Lower lobe of right lung (tissue), 2 donors: ENCODE measurements at places on chromosomes 11 and 22. TPM values are rescaled to one million over a fixed set of nuclear protein-coding genes. Genes with fewer than 3 reads are reported as not detected.

The ADORA2A gene
- 16.0 TPM for total RNA-seq

The BATF2 gene
- total RNA-seq = 8.6 TPM

The GDPD4 gene
- not detected for total RNA-seq

The KIF18A gene
- total RNA-seq = 2.4 TPM

The KDM4E gene
- total RNA-seq = not detected

The FGF3 gene
- total RNA-seq = not detected

The MS4A15 gene
- total RNA-seq = 113 TPM

- DNase-seq = no peak
- H3K36me3 ChIP-seq = no peaks in the 10 kb centered on the region
- peaks cover 13% of the 10 kb centered on the region for H3K4me1 ChIP-seq
- H3K27me3 ChIP-seq = no peaks in the 10 kb centered on the region
- no peak overlapping the region for H3K27ac ChIP-seq
These were observed 53.2 kb downstream of the NAT10 start for GRCh38 chr11:34158661-34159060.

GRCh38 chr11:108466405-108466804 lies 924 bp downstream of the C11orf65 start:
- H3K4me3 ChIP-seq = peak overlapping the region; percentile 65
- H3K4me1 ChIP-seq = peaks cover 7% of the 10 kb centered on the region
- H3K36me3 ChIP-seq = no peaks in the 10 kb centered on the region
- peak overlapping the region; percentile 99 for H3K27ac ChIP-seq

- peaks cover 18% of the 10 kb centered on the region for H3K4me1 ChIP-seq
- no peak overlapping the region for H3K4me3 ChIP-seq
- no peak for DNase-seq
- H3K36me3 ChIP-seq = peaks cover 4% of the 10 kb centered on the region
- no peaks in the 10 kb centered on the region for H3K27me3 ChIP-seq
These were observed 93.9 kb downstream of the TRMU start for GRCh38 chr22:46429325-46429853.

DNA sequence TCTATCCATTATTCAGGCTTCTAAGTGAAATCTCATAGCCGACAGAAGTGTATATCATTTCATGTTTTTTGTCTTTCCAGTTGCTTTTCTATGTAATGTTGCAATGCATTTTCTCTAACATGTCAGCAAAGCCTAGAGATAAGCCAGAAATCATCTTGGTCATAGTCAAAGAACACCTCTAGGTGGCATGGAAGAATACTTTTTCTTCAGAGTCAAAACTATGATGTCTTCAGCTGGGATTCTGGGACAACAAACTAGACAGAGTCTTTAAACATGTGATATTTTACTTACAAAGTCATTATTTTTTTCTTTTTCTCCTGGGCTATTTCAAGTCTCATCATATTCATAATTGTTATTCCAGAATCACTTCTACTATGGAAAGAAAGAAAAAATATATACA lies 4.4 kb downstream of the GAS2 start:
- peaks cover 26% of the 10 kb centered on the region for H3K27me3 ChIP-seq
- H3K4me3 ChIP-seq = no peak overlapping the region
- no peak overlapping the region for H3K27ac ChIP-seq
- DNase-seq = no peak

DNA sequence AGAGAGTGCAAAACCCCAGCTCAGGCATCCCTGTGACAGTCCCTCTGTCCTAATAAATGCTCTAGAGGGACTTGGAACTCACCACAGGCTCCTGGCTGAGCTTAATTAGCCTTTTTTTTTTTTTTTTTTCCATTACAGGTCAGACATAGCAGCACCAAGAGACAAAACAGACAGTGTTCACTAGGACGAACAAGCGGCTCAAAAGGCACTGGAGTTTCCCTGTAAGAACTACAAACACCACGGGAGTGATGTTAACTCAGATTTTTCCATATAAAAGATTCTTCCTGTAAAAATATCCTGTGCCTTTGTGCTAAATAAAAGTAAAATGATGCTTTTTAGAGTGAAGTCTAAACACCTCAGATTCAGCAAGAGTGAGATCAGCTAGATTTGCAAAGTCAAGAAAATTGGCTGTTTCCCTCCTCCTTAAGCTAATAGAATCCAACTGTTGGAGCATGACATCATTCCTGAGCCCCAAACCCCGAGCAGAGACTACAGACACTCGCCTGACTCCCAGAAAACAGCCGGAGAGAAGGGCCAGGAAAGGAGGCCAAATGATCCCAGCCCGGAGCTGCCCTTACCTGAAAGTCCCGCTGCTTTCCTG lies 101.0 kb upstream of the AKIP1 start:
- H3K4me3 ChIP-seq = peak overlapping the region; percentile 61
- DNase-seq = no peak
- peak overlapping the region; percentile 89 for H3K27ac ChIP-seq
- no peaks in the 10 kb centered on the region for H3K36me3 ChIP-seq

DNA sequence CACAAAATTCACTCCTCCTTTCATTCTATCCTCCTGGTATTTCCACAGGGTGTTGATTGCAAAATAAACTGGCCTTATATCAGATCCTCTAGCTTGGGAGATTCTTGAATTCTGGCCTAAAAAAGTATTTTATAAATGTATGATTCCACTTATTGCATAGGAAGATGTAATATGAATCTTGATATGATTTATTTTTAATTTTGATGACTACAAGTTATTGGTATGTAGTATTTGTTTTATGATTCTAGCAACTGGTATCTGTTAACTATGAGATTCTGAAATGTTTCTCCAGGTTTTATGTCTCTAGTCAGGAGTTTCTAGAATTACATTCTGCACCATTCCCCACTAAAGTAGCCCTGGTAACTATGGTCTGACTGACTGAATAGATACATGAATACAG lies 373.9 kb upstream of the C11orf87 start:
- no peaks in the 10 kb centered on the region for H3K27me3 ChIP-seq
- H3K4me3 ChIP-seq = no peak overlapping the region
- H3K27ac ChIP-seq = no peak overlapping the region
- no peak for DNase-seq
- no peaks in the 10 kb centered on the region for H3K4me1 ChIP-seq
- no peaks in the 10 kb centered on the region for H3K36me3 ChIP-seq

- DNase-seq = no peak
- H3K36me3 ChIP-seq = peaks cover 4% of the 10 kb centered on the region
- no peaks in the 10 kb centered on the region for H3K27me3 ChIP-seq
- H3K4me3 ChIP-seq = no peak overlapping the region
These were observed 118.8 kb downstream of the TEAD1 start for GRCh38 chr11:12793065-12793464.

DNA sequence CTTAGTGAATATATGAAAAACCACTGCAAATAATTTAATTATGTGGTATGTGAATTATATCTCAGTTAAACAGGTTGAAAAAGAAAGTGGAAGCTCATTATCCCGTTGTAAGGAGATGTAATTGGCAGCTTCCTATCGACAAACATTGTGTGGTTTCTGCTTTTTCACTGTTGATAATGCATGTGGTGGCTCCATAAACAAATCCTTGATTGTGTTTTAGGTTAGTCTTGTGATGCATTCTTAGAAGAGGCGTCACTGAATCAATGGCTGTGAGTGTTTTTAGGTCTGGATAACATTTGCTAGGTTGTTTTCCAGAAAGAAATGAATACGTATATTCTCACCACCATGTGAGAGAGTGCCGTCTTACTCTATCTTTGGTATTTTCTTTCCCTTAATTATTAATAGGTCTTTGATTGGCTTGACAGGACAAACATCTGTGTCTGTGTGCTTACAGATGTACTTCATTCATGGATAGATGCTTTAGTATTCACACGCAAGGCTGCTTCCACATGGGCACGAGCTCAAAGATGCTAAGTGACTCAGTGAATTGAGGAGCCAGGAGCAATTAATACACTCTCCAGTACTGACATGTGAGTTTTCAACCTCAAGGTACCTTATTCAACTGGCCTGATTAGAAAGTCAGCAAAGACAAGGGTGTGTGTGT lies 166.7 kb downstream of the TBC1D22A start:
- H3K27me3 ChIP-seq = no peaks in the 10 kb centered on the region
- H3K4me3 ChIP-seq = no peak overlapping the region
- H3K27ac ChIP-seq = no peak overlapping the region
- DNase-seq = no peak

- H3K4me1 ChIP-seq = no peaks in the 10 kb centered on the region
- H3K27me3 ChIP-seq = no peaks in the 10 kb centered on the region
- H3K27ac ChIP-seq = no peak overlapping the region
These were observed 261.3 kb upstream of the LRRC4C start for GRCh38 chr11:41720761-41721160.

DNA sequence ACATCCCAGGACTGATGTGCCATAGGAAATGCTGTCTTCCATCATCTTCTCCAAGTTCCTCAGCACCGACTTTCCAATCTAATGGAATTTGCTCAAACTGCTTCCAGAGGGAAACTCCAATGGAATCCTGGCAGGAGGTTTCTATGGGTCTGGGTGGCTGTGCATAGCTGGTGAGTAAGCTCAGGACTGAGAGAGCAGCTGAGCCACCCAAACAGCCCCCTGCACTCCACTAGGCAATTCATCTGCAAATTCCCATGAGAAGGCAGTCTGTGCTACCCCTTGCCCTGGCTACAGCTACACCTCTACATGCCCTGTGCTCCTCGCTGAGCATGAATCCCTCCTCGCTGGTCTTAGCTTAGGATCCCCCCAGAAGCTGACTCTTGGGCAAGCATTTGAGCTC lies 127.9 kb upstream of the CSNK2A3 start:
- peaks cover 3% of the 10 kb centered on the region for H3K36me3 ChIP-seq
- H3K4me1 ChIP-seq = no peaks in the 10 kb centered on the region
- H3K4me3 ChIP-seq = no peak overlapping the region
- H3K27me3 ChIP-seq = no peaks in the 10 kb centered on the region
- H3K27ac ChIP-seq = no peak overlapping the region
- no peak for DNase-seq

- no peak overlapping the region for H3K27ac ChIP-seq
- no peak overlapping the region for H3K4me3 ChIP-seq
- H3K4me1 ChIP-seq = no peaks in the 10 kb centered on the region
- no peaks in the 10 kb centered on the region for H3K36me3 ChIP-seq
- no peak for DNase-seq
These were observed 290.6 kb downstream of the JRKL start for GRCh38 chr11:96680211-96681018.

DNA sequence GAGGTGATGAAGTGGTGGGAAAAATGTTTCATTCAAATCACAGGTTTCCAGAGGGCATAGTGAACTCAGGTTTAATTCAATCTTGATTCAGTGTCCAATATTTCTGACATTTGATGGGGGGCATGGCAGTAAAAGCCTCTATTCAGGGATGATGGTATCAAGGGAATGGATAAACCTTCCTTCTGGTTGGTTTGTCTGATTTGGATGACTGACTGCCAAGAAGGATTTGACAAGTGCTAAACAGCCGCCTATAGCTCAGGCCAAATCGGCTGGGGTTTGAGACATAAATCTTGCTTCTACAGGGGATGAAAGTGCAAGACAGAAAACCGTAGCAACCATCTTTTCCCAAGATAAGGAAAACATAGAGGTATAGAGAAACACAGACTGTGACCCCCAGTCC lies 121.8 kb upstream of the C11orf87 start:
- no peaks in the 10 kb centered on the region for H3K36me3 ChIP-seq
- no peak overlapping the region for H3K27ac ChIP-seq
- DNase-seq = no peak
- no peaks in the 10 kb centered on the region for H3K27me3 ChIP-seq

DNA sequence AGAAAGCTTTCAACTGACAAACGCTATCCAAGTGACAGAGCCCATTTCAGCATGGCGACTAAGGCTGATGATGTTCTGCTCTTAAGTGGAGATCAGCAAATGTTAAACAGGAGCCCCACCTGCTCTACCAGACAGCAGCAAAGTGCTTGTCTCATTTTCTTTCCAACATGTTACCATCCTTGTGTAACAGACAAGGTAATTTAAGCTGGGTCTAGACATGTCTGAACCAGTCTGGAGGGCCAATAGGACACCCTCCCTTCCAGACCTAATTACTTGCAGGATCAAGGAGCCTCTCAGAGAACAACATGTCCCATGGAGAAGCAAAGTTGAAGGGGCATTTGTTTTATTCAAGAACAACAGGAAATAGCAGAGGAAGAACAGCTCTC lies 3.9 kb upstream of the LMO2 start:
- H3K27me3 ChIP-seq = no peaks in the 10 kb centered on the region
- H3K4me3 ChIP-seq = no peak overlapping the region
- peaks cover 55% of the 10 kb centered on the region for H3K4me1 ChIP-seq

DNA sequence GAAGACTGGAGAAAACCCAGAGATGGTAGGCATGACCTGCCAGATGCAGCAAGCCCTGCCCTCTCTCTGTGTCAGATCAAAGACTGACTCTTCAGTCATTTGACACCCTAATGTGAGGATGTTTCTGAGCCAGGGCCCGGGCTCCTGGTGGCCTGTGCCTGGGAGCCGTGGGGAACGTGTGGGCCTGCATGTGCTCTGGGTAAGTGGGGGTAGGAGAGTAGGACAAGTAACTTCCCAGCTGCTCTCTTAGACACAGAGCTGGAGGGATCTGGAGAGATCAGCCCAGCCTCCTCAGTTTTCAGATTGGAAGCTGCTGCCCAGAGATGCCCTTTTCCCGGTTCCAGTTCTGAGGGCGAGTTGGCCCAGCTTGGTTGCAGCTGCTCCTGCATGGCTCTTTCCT lies 110.8 kb downstream of the TEAD1 start:
- H3K4me3 ChIP-seq = no peak overlapping the region
- no peaks in the 10 kb centered on the region for H3K4me1 ChIP-seq
- H3K27me3 ChIP-seq = no peaks in the 10 kb centered on the region
- no peak overlapping the region for H3K27ac ChIP-seq
- no peak for DNase-seq

- no peaks in the 10 kb centered on the region for H3K36me3 ChIP-seq
- peak; percentile 95 for DNase-seq
- H3K27me3 ChIP-seq = no peaks in the 10 kb centered on the region
- peak overlapping the region; percentile 44 for H3K4me3 ChIP-seq
- H3K4me1 ChIP-seq = peaks cover 50% of the 10 kb centered on the region
These were observed 29.5 kb upstream of the WNT7B start for GRCh38 chr22:46006379-46007002.

DNA sequence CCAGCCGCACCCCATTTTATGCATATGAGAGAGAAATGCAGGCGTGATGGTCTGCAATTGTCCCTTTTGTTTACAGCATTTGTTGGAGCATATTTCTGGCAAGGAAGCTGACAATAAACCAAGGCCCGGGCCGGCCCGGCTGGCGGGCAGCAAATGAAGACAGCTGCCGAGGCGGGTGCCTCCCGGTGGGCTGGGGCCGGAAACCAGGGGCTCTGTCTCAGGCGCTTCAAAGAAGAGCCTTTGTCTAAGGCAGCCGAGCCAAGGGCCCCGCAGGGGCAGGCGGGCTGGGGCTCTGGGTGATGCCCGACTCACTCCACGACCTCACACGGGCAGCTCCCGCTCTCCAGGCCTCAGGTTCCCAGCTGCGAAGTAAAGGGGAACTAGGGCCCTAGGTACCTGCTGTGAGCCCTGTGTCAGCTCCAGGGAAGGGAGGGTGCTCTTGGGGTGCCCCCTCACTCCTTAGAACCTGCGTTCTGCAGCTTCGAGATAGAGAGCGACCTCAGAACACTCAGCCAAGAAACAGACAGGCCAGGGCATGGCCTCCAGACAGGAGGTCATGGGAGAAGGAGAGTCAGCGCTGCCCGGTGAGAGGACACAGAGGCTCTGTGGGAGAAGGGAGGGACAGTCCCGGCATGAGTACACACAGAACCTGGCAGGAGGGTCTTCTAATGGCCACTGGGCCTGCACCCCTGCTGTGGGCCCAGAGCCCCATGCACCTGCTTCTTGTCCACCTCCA lies 2.4 kb downstream of the LINC01488 start:
- H3K4me1 ChIP-seq = peaks cover 9% of the 10 kb centered on the region
- H3K27me3 ChIP-seq = no peaks in the 10 kb centered on the region
- H3K36me3 ChIP-seq = no peaks in the 10 kb centered on the region
- H3K27ac ChIP-seq = no peak overlapping the region
